ENCODE measurements at places on chromosomes 1 and 21. TPM values are rescaled to one million over a fixed set of nuclear protein-coding genes. Genes with fewer than 3 reads are reported as not detected.

Gene SEC22B
- 25.5 TPM for total RNA-seq

Gene IVL
- not detected for total RNA-seq

Gene C1orf141
- total RNA-seq = 0.79 TPM

Gene S100A16
- total RNA-seq = 46.0 TPM

DNA sequence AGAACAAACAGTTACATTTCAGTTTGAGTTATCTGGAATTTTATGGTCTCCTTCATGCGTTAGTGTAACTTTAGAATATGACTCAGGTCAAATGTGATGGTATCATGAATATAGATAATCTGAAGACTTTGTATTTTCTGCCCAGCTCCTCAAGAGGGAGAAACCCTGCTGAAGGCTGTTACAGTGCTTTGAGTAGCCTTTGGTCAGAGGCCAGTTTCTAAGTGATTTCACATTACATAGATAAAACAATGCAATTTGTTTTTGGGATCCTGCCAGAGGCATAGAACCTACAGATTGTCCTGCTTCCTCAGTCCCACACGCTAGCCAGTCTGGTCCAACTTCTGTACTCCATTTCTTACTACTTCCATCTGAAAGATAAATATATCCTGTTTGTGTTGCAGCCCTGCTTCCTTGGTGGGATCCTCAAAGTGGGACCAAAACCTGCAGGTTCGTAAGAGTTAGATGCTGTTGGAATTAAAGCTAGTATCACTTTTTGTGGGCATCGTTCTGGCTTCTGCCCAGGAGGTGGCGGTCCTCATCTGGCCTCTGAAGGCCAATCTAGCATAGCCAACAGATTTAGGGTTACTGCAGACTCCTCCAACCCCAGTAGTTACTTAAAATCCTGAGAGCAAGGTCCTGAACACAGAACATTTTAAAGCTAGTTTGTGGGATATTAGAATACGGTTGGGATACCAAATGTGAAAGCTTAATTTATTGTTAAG is 645.8 kb upstream of the USP24 start:
- no peak for DNase-seq

- no peak for DNase-seq
Observed at GRCh38 chr1:71054791-71055190, 7.2 kb upstream of the PTGER3 start.

DNA sequence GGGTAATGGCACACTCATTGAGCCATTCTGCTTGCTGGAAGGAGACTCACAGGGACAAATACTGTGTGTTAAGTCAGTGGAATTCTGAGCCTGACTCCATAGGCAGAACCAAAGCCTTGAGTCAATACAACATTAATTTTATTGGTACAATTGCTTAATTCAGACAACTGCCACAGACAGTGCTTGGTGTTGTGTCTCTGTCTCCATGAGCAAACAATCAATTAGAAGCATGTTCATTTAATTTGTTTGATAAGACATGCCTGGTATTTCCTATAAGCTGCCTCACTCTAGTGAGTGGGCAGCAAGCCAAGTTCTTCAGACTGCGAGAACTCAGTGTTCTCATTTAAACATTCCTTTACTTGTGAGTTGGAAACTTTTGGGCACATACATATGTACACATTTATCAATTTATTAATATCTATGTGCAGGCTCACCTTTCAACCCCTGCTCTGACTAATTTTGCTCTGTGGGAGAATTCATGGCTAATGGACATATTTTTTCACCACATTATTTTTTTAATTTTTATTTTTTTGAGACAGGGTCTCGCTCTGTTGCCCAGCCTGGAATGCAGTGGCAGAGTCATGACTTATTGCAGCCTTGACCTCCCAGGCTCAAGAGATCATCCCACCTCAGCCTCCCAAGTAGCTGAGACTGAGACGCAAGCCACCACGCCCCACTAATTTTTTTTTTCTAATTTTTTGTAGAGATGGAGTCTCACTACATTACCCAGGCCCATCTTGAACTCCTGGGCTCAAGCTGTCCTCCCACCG is 4.5 kb upstream of the SRSF10 start:
- DNase-seq = no peak

DNA sequence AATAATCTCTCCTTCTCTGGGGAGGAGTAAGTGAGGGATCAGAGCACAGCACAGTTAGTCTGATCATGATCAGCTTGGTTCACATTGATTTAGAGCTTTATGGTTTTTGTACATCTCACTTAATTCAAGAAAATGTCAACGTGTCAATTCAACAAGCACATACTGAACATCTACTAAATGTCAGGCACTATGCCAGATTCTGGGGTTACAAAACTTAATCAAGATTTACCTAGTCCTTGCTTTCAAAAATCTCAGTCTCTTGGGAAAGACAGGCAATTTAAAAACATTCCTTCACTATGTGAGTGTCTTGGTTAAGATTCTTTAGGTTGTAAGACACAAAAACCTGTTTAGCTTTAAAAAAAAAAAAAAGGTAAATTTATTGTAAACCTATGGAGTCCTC is 181.4 kb downstream of the AK5 start:
- DNase-seq = no peak

GRCh38 chr1:199551967-199552565 is 475.4 kb upstream of the NR5A2 start:
- peak; percentile 95 for DNase-seq

- no peak for DNase-seq
Observed at GRCh38 chr1:217062586-217062985, 339.4 kb upstream of the ESRRG start.

DNA sequence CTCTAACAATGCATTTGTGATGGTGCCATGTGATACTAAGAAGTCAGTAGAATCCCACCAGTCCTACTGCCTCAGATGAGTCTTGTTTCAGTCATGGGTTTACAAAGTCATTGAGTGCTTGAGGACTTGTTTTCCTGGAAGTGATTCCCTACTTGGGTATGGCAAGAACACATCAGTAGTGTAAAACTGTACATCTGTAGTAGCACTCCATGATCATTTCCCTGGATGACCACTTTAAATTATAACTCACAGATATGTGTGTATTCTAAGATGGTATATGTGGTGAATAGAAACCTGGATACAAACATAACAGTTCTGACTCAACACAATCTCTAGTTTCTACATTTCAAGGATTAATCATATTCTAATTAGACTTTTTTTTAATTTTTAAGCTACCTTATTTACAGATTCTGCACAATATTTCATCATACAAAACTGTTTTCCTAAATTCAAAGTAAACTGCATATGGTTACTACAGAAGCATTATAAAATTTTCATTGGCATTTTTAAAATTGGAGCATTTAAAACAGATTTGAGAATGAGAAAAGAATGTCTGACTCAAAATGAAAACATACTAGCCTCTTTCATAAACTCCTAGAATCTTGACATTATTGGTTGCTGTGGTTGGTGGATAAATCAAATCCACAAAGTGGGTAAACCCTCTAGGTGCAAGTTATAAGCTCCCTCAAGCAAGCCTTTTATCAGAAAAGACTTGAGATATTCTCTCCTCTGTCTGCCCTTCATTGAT is 6.8 kb upstream of the PSMG1 start:
- DNase-seq = no peak

GRCh38 chr1:81151206-81151605 is 649.5 kb upstream of the ADGRL2 start:
- no peak for DNase-seq

DNA sequence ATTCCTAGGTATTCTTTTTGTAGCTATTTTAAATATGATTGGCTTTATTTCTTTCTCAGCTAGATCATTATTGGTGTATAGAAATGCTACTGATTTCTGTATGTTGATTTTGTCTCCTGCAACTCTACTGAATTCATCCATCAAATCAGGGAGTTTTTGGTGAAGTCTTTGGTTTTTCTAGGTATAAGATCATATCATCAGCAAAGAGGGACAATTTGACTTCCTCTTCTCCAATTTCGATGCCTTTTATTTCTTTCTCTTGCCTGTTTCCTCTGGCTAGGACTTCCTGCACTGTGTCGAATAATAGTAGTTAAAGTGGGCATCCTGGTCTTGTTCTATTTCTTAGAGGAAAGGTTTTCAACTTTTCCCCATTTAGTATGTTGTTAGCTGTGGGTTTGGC is 27.5 kb upstream of the PRKACB start:
- DNase-seq = no peak

- DNase-seq = no peak
Observed at GRCh38 chr21:33019885-33020557, 5.7 kb upstream of the OLIG2 start.

GRCh38 chr21:17572431-17572830 is 40.3 kb downstream of the BTG3 start:
- DNase-seq = no peak

DNA sequence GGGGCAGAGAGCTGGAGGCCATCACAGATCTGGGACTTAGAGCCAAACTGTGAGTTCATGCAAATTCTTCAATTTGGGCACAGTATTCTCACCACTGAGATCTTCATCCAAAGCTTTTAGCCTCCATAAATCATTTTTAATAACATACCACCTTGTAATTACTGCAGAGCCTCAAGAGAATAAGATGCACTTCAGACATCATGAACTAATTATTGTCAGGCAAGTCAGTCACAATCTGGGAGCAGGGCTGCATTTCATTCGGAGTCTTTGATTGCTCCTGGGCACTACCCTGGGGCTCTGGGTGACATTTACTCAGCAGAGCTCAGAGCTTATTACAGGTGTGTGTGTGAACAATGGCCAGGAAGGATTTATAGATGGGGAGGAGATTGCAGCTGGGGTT is 623.7 kb downstream of the PTPRU start:
- no peak for DNase-seq

DNA sequence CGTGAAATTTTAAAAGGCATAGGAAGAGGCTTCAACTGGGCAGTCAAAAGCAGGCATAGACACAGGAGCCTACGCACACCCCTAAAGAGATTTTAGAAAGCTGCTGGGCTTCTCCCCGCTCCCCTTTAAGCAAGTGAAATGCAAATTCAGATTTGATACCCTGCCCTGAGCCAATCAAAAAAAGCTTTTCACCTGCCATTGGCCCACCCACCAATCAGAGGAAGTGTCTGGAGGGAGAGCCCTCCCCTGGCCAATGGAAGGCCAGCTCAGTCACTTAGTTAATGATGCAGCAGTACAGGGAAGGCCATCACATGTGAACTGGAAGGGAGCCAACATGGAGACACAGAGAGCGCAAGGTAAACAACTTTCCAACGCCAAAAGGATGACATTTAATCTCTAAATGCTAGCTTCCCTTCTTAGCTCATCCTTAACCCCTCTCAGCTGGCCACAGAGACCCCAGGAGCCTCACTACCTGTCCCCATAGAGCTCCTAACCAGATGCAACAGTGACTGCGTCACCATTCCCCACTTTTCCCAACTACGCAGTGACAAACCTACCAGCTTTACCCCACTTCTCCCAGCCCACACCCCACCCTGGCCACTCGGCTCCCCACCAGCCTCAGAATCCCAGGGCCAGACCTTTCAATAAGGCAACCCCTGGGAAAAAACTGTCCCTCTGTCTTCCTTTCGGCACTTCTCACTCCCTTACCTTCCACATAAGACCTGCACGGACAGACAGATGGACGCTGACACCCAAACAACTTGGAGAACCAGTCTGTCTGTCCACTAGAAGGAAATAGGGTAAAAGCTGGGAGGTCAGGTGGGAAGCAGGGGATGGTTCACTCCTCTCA is 71.0 kb downstream of the CD46 start:
- no peak for DNase-seq

- peak; percentile 14 for DNase-seq
Observed at GRCh38 chr1:160080381-160081100, 797 bp upstream of the KCNJ9 start.

DNA sequence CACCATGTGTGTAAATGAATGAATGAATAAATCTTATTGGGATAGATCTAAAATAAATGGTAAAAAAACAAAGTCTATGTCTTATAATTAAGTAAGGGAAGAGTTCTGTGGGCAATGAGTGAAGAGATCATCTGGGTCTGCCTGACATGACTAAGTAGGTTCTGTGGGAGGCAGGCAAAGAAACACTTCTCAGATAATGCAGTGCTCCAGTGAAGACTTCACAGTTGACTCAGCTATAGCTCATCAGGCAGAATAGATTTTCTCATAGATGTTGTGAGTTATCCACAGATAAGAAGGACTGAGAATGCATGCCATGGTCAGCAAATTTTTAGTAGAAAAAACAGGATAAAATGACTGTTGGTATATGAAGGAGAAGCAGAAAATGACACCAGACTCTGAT is 12.4 kb downstream of the KRTAP22-2 start:
- DNase-seq = no peak

GRCh38 chr1:28775121-28775942 is 36.6 kb upstream of the OPRD1 start:
- peak; percentile 61 for DNase-seq

Data from spinal cord (tissue), 10 donors.